Esophagus muscularis mucosa (tissue), 4 donors: ENCODE measurements at places on chromosomes 13 and 19. TPM values are rescaled to one million over a fixed set of nuclear protein-coding genes. Genes with fewer than 3 reads are reported as not detected.

- no peak for DNase-seq
These were observed 22.1 kb upstream of the WDFY2 start for GRCh38 chr13:51562011-51562671.

GRCh38 chr19:13861714-13862531, 15.0 kb upstream of the NANOS3 start:
- peak; percentile 98 for DNase-seq

GRCh38 chr13:62014299-62014698, 598.6 kb upstream of the PCDH20 start:
- no peak for DNase-seq

- no peak for DNase-seq
These were observed 4.6 kb downstream of the RANBP3 start for GRCh38 chr19:5973376-5973775.

DNA sequence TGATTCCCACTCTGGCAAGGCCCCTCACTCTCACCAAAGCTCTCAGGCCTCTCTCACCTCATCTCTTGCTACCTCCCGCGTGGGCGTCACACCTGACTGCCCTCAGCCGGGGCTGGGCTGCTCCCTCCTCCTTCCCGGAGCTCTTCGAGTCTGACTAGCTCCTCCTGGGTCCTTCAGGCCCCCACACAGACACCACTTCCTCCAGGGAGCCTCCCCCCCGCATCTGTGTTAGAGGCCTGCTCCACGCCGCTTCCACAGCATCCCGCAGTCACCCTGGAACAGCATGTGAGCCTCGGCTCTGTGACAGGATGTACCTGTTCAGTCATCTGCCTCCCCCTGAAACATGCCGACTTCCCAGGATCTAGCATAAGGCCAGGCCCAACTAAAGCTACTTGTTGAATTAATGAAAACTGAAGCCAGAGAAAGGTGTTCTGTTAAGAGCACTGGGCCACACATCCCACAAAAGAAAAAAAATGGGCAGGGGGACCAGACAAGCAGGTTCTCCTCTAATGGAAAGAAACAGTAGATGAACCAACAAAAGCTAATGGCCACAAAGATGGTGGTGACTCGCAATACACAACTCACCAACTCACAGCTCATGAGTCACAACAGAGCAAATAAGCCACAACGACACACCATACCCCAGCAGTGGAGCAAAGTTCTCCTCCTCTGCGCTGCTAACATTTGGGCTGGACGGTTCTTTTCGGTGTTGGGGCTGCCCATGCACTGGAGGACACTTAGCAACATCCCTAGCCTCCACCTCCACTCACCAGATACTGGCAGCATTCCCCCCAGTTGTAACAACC, 3.0 kb downstream of the PPP6R1 start:
- DNase-seq: no peak

DNA sequence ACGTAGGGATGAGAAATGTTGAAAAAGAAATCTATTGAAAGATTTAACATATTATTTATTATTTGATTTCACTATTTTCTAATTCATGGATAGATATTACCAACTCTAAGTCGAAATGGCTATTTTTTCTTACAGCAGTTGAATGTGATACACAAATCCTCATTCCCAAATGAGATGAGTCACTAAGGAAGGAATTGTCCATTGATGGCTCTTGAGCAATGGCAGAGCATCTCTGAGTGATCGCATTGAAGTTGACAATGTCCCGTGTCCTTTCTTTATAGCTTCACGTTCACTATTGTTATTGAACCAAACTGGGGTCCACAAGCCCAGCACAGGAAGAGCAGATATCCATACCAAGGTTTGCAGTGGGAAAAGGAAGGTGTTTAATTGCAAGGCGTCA, 648.3 kb upstream of the SPRY2 start:
- DNase-seq: no peak

DNA sequence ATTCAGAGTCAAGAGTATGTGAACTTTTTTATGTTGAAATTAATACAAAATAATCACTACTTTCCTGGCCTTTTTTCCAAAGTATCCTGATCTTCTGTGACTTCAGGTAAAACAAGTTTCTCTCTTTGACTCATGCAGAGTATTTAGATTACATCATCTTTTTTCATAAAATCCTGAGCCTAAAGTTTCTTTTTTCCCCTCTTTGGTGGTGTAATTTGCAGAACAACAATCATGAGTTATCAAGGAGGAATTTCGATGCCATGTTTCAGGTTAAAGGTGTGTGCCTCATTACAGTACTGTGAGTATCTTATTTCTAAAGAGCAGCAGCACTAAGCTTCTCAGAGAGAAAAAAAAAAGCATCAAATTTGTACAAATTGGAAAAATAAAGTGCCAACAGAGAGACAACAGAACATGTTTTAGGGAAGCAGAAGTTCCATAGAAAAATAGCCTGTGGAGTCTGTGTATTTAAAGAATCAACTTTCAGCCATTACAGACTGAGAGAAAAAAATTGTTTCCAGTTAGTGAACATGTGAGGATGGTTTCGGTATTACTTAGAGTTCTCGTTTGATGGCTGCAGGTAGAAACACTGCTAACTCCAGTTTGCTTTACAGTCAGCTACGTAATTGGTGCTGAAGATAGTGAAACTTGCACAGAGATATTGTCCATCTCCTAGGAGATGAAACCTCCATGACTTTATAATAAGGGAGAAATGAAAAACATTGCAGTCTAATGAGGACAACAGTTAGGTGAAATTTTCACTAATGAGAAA, 78.1 kb upstream of the PCDH9 start:
- DNase-seq: no peak

The IL4I1 gene
- total RNA-seq: not detected

The FOXA3 gene
- total RNA-seq: not detected

The TSSK6 gene
- total RNA-seq: 1.5 TPM

The KRTDAP gene
- total RNA-seq: not detected

The IRGC gene
- not detected for total RNA-seq

The SLC1A6 gene
- total RNA-seq: not detected

The CPB2 gene
- not detected for total RNA-seq

The CDC42EP5 gene
- total RNA-seq: 23.9 TPM

The PGLYRP2 gene
- total RNA-seq: not detected

The MCEMP1 gene
- total RNA-seq: 0.34 TPM
